Left ventricle myocardium inferior (tissue), 1 donor: ENCODE measurements at places on chromosomes 2 and 18.

GRCh38 chr2:43475137-43475846 is 120.5 kb downstream of the THADA start:
- no peak for DNase-seq

- no peak for DNase-seq
Measured at GRCh38 chr2:48607307-48608014, 10.2 kb upstream of the GTF2A1L start.

GRCh38 chr18:27544206-27544605 is 359.1 kb upstream of the CHST9 start:
- DNase-seq = no peak

DNA sequence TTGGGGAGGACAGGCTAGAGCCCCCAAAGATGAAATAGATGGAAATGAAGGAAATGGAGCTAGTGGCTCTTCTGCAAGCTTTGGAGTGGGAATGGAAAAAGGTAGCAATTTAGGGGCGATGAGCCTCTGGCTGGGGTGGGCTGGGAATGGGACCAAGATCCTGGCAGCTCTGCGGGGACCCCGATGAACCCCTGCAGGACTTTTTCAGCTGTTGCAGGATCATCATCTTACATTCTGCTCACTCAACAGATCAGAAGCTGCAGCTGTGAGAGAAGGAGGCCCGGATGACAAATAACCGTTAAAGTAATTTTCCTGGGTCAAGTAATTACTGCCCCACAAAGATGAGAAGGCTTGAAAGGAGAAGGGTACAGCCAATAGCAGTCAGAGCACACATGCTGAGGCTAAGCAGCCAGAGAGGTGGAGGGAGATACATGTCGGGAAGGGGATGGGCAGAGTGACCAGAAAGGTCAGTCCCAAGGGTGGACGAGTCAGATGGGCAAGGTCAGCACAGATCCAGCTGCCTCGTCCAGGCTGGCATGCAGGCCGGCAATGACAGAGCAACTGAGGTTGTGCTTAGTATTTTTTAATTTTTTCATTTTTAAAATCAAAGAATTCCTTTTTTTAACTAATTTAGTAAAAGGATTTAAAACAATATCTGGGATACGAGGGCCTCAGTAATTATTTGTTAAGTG is 245.0 kb upstream of the RAB6C start:
- no peak for DNase-seq

GRCh38 chr2:95388091-95388692 is 14.3 kb upstream of the FAHD2A start:
- no peak for DNase-seq

GRCh38 chr2:164826293-164827243 is 15.1 kb downstream of the COBLL1 start:
- peak; percentile 29 for DNase-seq

DNA sequence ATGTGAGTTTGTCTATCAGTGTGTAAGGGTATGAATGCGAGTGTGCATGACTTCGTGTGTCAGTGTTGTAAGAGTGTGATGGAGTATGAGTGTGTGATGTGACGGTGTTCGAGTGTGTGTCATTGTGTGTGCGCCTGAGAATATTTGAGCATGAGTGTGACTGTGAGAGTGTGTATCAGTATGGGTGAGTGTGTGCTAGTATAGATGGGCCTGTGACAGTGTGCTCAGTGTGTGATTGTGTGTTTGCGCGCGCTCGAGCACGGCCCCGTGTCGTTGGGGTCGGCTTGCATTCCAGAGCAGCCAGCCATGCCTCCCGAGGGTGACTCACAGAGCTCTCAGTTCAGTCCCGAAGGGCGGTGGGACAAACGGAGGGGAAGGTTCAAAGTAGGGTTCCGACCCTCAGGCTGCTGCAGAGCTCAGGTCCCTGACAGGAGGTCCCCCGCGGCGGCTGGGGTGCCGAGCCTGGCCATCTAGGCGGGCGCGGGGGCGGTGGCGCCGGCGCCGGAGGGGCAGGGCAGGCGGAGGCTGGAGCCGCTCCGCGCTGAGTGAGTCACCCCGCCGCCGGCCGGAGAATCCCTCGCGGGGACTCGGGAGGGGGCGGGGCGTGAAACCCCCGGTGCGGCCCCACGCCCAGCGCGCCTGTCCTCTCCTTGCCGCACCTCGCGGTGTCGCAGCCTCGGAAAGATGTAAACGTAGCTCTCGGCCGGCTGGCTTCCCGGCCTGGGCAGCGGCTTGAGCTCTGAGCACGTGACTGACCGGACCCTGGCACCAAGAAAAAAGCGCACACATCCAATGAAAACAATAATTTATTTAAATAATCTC is 3.8 kb downstream of the DLX2 start:
- DNase-seq = no peak

- DNase-seq = no peak
Measured at GRCh38 chr18:76838182-76838581, 15.8 kb downstream of the ZNF236 start.

GRCh38 chr2:217999595-217999959 is 3.2 kb downstream of the TNS1 start:
- DNase-seq = no peak
